Stimulated activated naive B cell treated with anti-CD40 and anti-IgM and Interleukin-4, amounts not matched to agents 10 μg/mL and 1 μg/mL and 100 μg/mL, for 72 hours (primary cell): ENCODE measurements at places on chromosomes 11 and 22.

GRCh38 chr11:76103460-76103859 is 102.8 kb downstream of the WNT11 start:
- DNase-seq = no peak

DNA sequence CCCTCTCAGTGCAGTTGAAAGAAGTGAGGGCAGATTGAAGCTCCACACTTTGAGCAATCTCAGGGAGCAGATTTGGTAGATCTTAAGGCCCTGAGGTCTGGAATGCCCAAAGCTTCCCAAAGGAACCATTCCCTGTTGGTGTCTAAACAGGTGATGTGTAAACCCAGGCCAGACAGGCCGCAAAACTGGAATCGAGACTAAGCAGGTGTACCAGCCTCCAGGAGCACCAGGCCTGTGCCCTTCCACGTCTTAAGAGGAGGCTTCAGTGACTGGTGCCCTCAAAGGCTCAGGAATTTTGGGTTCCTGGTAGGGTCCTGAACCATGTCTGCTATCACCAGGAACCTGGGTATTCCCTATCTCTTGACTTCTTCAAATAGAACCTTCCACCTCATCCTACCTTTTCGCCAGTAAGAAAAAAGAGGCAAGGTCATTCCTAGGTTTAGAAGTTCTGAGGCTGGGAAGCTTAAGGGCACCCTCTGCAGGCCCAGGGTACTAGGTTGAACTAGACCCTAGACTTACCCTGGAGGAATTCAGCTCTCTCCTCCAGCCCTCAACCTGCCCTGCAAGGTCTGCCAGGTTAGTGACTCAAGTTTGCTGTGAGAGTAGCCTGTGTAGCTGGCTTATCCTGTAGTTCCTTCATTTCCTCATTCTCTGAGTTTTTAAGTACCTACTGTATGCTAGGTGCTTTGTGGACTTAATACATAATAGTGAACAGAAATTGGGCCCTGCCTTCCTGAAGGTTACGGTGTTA is 100.0 kb upstream of the NNMT start:
- no peak for DNase-seq

DNA sequence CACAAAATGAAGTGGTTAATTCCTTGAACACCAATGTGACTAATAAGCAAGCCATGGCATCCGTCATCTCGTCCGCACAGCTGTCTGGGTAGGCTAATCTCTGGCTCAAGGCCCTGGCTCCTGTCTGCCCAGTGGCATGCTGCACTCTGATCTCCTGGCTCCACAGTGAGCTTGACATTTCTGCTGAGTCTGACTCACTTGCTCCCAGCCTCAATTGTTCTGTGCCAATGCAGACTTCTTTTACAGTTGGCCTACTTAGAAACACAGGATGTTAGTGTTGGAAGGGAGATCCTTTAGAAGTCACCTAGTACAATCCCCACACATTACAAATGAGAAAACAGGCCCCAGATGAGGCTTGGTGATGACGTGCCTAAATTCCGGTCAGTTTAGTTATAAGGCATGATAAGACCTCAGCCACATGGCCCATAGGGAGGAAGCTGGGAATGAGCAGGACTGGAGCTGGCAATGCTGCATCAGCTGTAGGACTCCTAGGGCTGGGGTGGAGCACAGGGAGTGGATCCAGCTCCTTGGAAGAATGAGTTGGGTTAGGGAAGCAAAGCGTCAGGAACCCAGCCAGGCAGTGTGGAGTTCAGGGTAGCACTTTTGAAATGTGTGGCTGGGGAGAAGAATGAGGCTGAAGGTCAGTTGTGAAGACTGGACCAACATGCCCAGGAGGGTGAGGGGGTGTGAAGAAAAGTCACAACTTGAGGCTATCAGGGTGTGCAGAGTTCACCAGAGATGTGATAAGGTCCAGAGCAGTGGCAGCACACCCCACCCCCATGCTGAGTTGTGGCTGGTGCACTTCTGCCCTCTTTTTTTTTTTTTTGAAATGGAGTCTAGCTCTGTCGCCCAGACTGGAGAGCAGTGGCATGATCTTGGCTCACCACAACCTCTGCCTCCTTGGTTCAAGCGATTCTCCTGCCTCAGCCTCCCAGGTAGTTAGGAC is 70.2 kb upstream of the EED start:
- no peak for DNase-seq

DNA sequence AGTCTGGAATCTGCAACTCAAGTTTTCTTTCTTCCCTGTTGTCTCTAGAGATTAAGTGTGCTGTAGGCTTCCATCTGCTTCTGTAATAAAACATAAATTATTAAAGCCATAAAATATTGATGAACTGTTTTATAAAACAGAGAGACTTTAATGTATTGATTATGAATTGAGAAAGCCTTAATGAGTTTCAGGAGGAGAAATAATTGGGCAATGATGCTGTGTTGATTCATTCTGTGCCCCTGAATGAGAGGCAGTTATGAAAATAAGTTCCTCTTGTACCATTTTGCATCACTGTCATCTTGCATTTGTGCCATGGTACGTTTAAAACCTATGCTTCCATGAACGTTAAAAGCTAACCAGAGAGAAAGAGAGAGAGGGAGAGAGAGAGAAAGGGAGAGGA is 194.1 kb upstream of the LARGE1 start:
- no peak for DNase-seq

DNA sequence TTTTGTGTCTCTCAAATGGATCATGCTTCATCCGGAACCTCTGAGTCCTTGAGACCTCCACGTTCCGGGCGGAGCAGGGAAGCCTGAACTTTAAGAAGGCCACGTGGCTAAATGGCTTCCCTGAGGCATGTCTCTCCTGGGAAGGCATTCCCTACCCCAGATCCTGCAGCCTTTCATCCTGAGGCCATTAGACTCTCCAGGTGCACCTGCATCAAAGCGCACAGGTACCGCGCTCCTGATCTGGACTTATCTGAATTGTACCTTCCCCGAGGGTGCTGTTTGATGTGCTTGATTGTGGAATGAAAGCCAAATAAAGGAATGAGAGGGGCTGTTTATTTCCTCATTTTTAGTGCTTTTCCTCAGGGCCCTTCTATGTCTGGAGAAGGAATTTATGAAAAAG is 22.5 kb downstream of the C22orf31 start:
- no peak for DNase-seq
